Stimulated activated CD8-positive, alpha-beta memory T cell treated with anti-CD3 and anti-CD28 coated beads, Interleukin-15, amount 100 ng/mL, for 4 hours (primary cell): ENCODE measurements at places on chromosomes 3 and 15.

DNA sequence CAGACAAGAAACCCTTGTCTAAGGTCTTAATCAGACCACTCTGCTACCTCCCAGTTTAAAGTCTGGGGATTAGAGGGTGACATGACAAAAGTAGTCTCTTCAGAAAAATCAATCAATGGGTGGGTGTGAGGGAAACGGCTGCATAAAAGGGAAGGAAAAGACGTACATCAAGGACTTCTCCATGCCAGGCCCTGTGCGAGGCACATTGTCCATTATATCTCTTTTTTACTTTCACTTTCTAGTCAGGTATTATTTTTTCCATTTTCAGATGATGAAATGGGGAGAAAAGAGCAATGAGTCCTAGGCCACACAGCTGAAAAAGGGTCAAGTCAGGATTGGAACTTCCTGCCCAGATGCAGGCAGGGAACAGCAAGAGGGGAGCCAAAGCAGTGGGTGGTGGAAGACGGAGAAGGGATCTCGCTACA lies 4.6 kb upstream of the CX3CR1 start:
- no peak for DNase-seq

- no peak for DNase-seq
These were observed 36.2 kb downstream of the GLB1 start for GRCh38 chr3:33060609-33061337.

- peak; percentile 43 for DNase-seq
These were observed 25.1 kb downstream of the SHISA5 start for GRCh38 chr3:48478626-48479555.

- DNase-seq = no peak
These were observed 77.7 kb upstream of the KLF13 start for GRCh38 chr15:31248951-31249350.

DNA sequence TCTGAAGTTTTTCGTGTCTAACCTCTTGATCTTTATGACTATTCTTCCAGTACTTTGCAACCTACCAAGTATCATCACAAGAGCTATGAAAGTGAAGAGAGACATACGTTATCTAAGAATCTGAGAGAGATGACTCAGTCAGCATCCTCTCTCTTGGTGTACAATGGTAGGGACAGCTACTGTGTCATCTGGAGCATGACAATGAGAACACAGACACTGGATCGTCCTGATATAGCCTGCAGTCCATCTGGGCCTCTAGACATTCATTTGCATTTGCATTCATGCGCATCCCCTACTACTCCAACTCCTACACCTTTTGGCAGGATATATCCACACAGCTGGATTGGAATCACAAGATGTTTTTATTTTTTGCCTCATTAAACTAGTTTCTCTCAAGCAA lies 115.2 kb downstream of the PEX5L start:
- no peak for DNase-seq

DNA sequence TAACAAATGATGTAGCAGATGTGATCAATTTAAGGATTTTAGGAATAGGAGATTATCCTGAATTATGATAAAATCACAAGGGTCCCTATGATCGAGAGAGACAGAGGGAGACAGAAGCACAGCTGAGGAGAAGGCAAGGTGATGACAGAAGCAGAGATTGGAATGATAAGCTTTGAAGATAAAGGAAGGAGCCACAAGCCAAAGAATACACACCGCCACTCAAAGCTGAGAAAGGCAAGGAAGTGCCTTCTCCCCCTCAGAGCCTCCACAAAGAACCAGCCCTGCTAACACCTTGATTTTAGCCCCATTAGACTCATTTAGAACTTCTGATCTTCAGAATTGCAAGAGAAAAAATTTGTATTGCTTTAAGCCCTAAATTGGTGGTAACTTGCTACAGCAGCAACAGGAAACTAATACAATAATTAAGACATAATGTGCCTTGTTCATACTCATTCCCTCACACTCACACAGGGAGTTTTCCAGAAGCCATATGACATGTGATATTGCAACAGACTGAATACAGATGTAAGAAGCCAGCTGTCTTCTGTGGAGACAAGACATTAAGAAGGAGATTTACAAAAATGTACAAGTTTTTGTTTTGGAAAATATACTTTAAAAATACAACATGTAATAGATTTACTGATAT lies 38.2 kb downstream of the TRANK1 start:
- no peak for DNase-seq

GRCh38 chr3:18070944-18071343 lies 328.5 kb upstream of the TBC1D5 start:
- no peak for DNase-seq
